Activated T-helper 1 cell treated with Interleukin-2 at 50 U/mL for 16 hours (primary cell): ENCODE measurements at places on chromosomes 5 and 9.

GRCh38 chr9:132622159-132622558, 39.8 kb downstream of the BARHL1 start:
- no peak for DNase-seq

GRCh38 chr5:172679628-172680212, 38.7 kb downstream of the NEURL1B start:
- DNase-seq, result no peak

GRCh38 chr5:23820765-23821471, 313.5 kb downstream of the PRDM9 start:
- DNase-seq, result no peak

DNA sequence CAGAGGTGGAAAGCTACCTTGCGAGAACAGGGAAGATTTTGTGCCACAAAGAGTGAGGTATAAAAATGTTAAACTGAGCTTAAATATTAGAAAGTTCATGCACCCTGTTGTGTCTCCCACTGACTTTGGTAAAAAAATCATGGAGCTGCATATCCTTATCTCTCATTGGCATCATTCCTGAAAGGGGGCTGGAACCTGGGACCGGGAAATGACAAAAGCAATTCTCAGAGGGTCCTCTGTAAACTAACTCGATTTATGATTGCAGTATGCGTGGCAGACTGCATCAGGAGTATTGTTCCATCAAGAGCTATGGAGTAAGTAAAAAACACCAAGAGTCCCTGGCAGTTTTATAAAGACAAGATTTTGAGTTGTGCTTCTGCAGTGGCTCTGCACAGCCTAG, 148.8 kb downstream of the DCP2 start:
- DNase-seq, result no peak

GRCh38 chr9:89739511-89739910, 134.7 kb downstream of the GADD45G start:
- no peak for DNase-seq

- no peak for DNase-seq
Measured at GRCh38 chr5:161372682-161373344, 173.7 kb downstream of the GABRB2 start.

DNA sequence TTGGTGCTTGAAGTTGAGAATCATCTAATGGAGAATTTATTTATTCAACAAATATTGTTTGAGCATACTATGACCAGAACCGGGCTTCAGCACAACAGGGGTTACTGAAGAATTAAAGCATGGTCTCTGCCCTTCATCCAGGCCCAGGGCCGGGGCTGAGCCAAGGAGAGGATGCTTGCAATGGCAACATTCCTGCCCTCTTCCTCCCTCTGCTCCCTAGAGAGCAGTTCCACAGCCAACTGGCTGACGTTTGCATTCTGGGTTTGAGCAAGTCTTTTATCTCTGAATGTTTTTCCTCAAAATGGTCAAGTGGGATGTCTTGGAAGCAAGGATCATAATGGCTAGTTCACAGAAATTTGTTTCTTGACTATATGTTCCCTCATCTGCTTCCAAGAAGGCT, 80.7 kb downstream of the GLDC start:
- DNase-seq, result no peak

- no peak for DNase-seq
Measured at GRCh38 chr9:112850840-112851239, 39.8 kb downstream of the SLC46A2 start.

DNA sequence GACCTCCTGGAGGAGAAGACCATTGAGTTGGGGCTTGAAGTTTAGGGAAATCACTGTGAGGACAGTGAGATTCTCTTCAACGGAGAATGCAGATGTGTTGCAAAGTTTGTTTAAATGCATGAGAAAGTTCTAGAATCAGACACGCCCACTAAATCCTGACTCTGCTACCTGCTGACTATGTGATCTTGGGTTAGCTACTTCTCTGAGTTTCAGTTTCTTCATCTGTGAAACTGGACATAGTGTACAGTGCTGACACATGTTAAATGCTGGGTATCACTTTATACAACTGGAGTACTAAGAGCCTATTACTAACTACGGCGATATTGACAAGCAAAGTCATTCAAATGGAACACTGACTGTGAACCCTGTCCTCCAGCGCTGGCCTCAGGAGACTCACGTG, 255.5 kb downstream of the HSPA4 start:
- no peak for DNase-seq

GRCh38 chr5:157351802-157352092, 85.8 kb downstream of the CYFIP2 start:
- no peak for DNase-seq

DNA sequence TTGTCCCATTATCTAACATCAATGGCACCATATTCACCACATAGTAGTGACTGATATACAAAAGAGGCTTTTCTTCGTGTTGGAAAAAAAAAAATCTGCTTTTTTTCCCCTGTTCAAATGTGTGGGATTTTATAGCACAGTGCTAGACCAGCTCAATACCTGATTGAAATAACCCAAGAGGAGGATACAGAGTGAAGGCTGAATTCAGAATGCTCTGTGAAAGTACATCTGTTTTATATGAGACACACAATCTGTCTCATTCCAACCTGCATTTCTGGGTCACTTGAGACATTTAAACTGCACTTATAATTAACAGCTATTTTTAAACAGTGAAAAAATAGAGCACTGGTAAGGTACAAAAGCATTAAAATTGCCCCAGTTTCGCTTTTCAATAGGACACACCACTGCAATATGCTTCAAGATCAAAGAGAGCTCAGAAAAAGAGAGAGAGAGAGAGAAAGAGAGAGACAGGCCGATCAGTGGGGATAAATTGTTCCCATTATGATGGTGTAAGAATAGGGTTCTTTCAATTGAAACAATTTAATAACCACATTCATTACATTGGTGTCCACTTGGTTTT, 179.3 kb downstream of the NR2F1-AS1 start:
- DNase-seq, result no peak

GRCh38 chr5:66675406-66675805, 79.2 kb downstream of the MAST4 start:
- DNase-seq, result no peak

- DNase-seq, result no peak
Measured at GRCh38 chr5:102921341-102922044, 166.4 kb downstream of the PAM start.

GRCh38 chr5:129972465-129973141, 68.3 kb downstream of the CHSY3 start:
- DNase-seq, result no peak
